KBM-7 (cell line): ENCODE measurements at places on chromosomes 2 and 18.

DNA sequence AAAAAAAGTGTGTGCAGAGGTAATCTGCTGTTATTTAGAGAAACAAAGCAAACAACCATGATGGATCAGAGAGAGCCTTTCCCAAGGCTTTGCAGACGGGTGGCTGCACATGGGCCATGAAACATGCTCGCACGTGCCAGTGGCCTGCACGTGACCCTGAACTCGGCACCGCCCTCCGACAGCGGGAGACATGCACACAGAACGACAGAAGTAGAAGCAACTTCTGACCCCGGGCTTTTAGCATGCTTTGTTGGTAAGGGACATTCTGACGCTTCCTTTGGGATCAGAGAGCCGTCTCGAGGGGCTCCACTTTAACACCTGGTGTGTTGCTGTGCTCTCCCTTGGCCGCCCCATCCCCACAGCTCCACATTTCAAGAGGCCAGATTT lies 112.5 kb downstream of the KCNF1 start:
- no peak for DNase-seq

DNA sequence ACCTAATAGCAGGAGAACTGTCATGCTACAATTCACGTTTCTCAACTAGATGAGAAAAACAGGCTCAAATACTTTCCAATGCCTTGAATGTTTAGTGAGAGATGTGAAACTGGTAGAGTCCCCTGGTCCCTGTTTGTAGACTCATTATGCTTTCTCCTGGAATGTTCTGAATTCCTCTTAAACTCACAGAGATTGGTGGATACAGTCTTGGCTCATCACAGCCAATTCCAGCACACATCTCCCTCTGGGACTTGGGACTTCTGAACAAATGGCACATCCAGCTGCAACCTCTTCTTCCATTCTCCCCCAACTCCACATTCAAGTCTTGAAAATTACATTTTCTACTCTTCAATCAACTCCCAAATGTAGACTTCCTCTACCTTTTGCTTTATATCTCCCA lies 58.4 kb upstream of the NT5C1B start:
- DNase-seq, result no peak

DNA sequence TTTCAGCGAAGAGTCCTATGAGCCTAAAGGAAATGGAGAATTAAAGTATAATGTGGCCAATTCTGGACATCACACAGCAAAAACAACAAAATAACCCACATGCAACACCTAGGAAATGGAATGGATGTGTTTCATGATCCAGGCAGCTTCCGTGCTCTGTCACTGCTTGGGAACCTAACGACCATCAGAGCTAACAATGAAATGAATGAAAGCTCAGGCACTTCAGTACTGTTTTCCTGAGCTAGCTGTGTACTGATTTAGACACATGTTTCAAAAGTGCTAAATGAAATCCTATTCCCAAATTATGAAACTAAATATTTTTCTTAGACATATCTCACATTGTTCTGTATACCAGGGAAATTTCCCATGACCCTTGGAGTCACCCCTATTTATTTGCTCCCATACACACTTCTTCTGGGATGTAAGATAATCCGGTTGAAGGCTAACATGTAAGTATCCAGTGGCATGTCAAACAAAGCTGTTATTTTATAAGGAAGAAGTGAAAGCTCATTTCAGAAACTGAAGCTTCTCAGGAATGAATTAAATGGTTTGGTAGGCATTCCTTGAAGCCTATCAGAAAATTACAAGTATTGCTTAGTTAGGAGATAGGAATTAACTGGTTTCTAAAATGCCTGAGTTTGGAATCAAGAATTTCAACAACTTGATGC lies 108.5 kb upstream of the RND3 start:
- no peak for DNase-seq

GRCh38 chr2:9655441-9656269 lies 24.9 kb upstream of the YWHAQ start:
- no peak for DNase-seq

DNA sequence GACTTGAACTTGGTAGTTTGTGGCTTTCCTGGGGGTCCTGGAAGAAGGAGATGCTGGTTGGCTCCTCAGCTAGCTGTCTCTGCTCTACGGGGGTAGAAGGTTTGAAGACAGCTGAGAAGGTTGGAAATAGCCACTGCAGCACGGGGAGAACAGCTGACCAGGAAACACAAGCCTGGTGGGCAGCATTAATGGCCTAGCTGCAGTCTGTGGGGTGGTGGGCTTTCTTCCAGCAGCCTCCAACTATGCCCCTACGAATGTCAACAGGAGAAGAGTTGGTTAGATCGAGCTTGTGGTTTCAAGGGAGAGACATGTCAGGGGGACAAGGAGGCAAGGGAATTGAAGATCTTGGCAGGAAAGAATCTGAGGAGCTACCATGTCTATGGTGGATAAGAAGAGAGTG lies 38.9 kb downstream of the PMAIP1 start:
- no peak for DNase-seq
